ENCODE measurements at places on chromosomes 4 and X.

DNA sequence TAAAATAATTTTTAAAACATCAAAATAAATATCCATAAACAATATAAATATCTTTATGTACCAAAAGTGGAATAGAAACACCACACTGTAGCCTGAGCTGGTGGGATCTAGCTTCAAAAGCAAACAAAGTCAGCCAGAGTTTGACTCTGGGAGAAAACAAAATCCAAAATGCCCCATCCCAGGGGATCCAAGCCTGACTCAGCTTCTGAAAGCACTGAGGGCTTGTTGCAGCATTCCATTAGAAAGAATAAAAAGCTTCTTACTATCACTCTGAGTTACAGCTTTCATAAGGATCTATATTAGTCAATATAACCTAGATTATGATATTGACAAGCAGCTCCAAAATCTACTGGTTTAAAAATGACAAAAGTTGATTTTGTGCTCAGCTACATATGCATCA, 149.7 kb upstream of the ANKRD50 start:
- DNase-seq: no peak

GRCh38 chr4:119048446-119048845, 87.2 kb upstream of the MYOZ2 start:
- no peak for DNase-seq

DNA sequence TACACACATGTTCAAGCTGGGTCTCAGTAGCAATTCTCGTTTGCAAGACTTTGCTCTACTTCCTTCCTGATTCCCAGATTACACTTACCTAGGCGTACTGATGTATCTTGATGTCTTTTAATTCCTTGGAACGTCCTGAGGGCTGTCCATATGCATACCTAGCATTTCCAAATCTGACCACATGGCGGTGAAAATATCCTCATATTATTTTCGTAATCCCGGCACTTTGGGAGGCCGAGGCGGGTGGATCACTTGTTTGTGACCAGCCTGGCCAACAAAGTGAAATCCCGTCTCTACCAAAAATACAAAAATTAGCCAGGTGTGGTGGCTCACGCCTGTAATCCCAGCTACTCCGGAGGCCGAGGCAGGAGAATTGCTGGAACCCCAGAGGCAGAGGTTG, 1786.3 kb upstream of the TENM3 start:
- no peak for DNase-seq

GRCh38 chrX:31445542-31445941, 373.7 kb upstream of the FTHL17 start:
- no peak for DNase-seq

DNA sequence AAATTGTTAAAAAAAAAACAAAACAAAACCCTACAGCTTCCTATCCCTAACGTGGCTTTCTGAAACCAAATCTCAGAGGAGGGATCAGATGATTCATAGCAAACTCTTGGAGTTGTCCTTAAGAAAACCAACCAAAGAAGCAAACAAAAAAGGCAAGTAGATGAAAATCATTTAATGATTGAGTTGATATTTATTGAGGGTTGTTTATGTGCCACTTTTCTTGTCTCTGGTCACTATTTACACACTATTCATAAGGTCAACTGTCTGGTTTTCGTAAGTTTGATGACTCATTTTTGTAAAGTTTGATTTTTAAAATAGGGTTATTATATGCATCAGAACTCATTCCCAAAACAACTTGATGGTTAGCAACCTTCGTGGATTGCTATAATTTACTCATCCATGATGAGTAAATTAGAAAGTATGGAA, 133.4 kb downstream of the UNC5C start:
- no peak for DNase-seq

DNA sequence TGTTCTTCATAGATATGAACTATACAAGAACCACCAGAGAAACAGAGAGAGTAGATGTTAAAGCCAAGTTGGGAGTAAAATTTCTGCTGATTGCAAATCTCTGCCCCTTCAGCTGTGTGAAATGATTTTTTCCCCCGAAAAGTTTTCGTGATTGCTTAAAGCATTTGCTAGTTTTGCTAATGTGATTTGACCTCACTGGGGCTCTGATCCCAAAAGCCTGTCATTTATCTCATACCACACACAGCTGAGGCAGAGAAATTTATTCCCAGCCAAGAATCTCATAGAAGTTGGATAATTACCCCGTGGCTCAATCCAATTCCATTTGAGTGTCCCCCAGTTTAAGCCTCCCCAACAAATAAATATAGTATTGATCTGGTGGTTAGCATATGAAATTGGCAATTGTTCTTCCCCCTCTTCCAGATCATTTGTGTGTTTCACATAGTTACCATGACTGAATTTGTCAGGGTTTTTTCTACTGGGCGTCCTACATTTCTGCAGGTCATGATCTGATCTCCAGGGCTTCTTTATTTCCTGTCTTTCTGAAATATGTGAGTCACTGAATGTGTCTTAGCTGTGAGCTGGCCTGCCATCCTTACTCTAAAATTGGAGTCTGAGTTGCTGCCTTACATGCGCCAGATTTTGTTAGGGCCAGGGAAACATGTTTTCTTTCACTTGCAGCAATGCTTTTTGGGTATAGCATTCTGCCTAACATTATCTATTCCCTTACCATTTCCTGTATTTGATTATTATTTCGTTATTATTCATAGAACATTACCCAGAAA, 167.5 kb upstream of the FRMPD4 start:
- DNase-seq: no peak
